ENCODE measurements at places on chromosomes 16 and 17.
A peak's percentile ranks its signal among the peaks of the same experiment; 100 is the strongest.

- no peak for DNase-seq
These were observed 819.9 kb downstream of the KCNJ2 start for GRCh38 chr17:70989280-70989679.

- DNase-seq = no peak
These were observed 94.1 kb upstream of the ZNF750 start for GRCh38 chr17:82933911-82934310.

GRCh38 chr17:79630821-79631639, 20.2 kb upstream of the RBFOX3 start:
- no peak for DNase-seq

DNA sequence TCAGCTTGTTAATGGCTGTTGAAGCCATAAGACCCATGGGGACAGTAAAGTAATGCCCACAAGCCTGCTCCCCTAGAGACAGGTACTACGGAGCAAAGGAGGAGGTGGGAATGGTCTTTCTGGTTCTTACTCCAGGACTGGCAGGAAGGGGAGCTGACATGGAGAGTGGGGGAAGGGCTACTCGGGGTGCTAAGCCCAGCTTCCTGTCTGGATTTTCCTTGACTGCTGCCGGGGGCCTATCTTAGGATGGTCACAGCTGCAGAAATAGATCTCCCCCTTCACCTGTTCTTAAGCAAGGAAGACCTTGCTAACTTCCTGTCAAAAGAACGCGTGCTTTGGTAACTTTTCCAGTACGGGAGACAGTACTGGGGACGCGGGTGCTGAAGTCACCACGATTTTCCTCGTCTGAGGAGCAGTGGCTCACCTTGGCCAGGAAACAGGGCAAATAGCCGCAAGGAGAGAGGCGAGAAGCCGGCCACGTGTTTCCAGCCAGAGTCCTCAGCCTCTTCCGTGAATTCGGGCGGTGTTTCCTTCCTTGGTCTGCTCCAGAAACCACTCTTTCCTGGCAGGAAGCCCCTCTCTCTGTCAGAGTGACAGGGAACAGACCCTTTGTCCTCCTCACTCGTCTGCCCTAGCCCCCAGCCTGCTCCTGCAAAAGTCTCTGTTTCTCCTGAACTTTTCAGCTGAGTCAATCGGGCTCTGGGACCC, 656 bp upstream of the PRR29 start:
- no peak for DNase-seq

DNA sequence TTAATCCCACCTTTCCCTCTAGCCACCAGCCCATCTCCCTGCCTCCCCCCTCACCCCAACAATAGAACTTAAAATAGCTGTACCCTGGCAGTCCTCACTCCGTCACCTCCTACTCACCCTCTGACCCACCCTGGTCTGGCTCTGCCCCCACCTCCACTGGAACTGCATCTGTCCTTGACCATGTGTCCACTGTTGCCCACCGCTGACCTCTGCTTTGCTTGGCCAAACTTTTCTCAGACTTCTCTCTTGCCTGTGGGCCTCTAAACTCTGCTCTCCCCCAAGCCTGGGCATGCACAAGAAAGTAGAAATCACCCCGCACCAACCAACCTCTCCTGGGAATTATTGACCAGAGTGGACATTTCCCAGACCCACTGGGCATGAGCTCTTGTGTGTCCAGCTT, 169.8 kb downstream of the WSCD1 start:
- DNase-seq = no peak

DNA sequence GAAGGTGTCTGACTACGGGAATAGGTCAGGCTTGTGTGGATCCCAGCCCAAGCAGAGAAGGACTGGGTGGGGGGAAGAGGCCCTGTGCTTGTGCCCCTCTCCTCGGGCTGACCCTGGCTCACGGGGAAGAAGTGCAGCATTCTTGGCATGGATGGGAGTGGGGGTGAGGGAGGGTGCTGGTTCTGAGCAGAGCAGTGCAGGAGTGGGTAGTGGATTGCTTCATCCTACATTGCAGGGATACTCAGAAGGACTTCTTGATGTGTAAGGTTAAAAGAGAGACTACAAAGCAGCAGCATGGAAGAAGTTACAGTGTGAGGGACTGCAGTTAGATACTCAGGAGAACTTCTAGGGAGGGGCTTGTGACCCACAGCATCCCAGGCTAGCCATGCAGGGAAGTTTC, 2.1 kb downstream of the ARHGAP23 start:
- no peak for DNase-seq

GRCh38 chr17:18324140-18325050, 9.3 kb downstream of the SMCR8 start:
- no peak for DNase-seq

DNA sequence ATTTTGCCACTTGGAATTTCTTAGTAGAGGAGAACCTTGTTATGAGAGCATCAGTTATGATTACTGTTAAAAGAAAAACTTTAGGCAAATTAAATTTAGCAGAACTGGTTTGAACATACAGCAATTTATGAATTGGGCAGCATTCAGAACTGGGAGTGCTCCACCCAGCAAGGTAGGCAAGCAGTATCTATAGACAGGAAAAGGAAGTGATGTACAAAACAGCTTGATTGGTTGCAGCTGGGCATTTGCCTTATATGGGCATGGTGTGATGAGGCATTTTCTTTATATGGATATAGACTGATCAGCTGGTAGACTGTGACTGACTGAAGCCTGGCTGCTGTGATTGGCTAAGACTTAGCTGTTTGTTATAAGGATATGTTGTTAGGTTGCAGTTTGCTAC, 17.6 kb upstream of the CYLD start:
- DNase-seq = no peak

DNA sequence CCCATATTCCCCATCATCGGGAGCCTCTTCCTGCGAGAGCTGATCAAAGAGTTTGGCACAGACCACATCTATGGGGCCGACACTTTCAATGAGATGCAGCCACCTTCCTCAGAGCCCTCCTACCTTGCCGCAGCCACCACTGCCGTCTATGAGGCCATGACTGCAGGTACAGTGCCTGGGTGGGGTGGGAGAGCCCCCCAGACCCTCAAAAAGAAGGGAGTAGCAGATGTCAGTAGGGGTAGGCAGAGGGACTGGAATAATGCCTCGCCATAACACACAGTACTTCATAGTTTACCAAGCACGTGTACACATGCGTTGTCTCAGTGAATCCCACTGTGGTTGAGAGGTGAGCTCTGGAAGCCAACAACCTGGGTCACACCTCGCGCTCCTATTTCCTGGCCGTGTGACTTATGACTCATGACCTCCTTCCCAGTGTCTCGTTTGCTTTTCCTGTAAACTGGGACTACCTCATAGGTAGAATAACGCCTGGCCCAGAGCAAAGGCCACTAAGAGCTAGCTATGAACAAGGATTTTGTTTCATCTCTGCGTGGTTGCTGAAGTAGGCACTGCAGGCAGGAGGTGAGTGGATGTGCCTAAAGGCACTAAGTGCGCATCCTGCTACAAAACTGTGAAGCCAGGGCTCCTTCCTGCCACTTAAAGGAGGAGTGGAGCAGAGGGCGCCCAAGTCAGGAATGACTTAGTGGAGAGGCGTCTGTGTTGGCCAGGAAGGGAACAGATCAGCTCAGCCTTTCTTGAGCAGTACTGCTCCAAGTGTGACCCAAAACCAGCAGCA, 5.2 kb downstream of the NAGLU start:
- no peak for DNase-seq

DNA sequence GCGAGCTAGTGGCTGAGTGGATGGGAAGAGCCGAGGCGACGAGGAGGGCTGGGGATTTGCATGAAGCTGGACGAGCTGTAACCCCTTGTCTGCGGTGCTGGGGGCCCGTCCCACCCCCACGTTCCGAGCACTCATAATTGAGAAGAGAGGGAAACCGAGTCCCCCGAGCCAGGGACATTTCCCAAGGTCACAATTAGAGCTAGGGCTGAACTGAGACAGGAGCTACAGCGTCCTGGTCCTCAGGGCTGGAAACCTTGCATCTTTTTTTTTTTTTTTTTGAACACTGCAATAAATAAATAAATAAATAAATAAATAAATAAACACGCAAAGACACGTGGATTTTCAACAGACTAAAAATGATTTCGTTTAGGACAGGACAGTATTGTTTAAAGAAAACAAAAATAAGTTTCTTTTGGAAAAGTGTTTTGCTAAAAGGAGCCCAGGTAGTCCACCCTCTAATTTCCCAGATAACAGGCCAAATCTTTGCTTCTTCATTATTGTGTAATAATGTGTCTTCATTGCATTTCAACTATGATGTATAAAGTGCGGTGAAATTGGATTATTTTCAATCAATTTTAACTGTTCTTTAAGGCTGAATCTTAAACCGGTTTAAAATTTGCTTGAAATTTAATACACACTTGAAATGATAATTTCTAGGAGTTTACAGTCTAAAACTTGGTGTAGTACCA, 992 bp downstream of the GDPD1 start:
- no peak for DNase-seq

GRCh38 chr17:41539071-41539492, 11.0 kb upstream of the KRT19 start:
- DNase-seq = no peak

DNA sequence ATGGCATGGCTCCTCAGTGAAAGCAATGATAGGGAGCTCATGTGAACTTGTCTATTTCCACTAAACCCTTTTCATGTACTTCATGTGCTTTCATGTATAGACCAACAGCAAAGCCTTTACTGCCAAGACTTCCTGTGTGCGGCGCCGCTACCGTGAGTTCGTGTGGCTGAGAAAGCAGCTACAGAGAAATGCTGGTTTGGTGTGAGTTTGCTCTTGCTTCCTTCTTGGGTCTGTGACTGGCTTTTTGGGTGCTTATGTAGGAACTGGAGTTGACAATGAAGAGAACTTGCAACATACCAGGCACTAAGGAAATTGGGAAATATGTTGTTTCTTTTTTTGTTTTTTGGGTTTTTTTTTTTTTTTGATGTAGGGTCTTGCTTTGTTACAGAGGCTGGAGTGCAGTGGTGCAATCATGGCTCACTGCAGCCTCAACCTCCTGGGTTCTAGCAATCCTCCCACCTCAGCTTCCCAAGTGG, 5.7 kb downstream of the SNX11 start:
- DNase-seq = peak; percentile 93

GRCh38 chr16:25126820-25127232, 15.3 kb downstream of the LCMT1 start:
- peak; percentile 32 for DNase-seq
